ENCODE measurements at places on chromosomes 2 and 18.

DNA sequence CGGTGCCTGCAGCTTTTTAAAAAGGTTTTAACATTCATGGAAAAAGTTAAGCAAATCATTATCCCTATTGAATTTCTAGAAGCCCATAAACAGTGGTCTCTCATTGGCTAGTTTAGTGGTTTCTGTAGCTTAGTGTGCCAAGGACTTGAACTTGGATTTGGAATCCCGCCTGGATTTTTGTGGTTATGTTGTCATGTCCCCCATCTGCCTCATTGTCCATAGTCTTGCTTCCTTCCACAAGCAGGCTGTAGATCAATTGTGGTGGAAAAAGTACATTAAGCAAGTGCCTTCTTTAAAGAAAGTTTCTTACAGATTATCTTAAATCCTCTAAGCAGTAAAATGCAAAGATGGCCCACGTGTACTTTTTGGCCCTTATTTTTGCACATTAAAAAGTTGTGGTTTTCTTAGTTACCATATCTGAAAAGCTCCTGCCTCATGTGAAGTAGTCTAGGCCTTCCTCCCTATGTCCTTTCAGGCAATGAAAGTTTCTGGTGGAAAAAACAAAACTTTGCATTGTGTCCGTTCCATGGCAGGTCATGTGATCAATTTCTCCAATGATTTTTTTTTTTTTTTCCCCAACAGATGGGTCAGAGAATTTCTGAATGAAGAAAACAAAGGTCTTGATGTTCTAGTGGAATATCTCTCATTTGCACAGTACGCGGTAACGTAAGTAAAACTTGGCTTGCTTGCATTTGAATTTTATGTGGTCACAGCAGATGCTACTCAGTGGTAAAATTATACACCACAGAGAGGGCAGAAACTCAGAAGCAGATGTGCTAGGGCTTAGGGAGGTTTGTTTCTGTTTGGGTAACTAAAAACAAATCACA, 158.9 kb downstream of the PRPF40A start:
- no peak for DNase-seq

- DNase-seq: no peak
Observed at GRCh38 chr2:240205772-240206171, 65.3 kb upstream of the OTOS start.

- DNase-seq: no peak
Observed at GRCh38 chr2:235138339-235138738, 186.5 kb downstream of the SH3BP4 start.

GRCh38 chr2:54672590-54673456, 50.6 kb upstream of the EML6 start:
- DNase-seq: no peak

DNA sequence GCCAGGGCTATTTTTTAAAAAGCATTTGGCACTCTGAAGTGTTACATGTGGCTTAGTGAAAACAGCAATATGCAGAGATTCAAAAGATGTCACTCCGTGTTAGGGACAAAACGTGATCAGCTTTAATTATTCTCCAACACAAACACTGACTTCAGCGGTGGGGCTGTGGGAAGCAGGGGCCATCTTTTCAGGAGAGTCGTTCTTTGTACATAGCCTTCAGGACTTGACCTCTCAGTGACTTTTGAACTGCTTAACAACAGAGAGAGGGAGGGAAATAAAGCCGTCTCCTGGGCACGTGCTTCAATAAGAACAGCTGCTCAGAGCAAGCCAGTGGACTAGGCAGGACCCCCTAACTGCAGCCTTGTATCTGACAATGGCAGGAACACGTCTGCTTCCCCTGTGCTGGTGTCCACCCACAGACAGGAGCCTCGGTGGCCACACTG, 95.0 kb upstream of the HDAC4 start:
- no peak for DNase-seq

Measured in cerebellar nuclear complex (tissue), 1 donor.